ENCODE measurements at places on chromosomes 13 and 19.

DNA sequence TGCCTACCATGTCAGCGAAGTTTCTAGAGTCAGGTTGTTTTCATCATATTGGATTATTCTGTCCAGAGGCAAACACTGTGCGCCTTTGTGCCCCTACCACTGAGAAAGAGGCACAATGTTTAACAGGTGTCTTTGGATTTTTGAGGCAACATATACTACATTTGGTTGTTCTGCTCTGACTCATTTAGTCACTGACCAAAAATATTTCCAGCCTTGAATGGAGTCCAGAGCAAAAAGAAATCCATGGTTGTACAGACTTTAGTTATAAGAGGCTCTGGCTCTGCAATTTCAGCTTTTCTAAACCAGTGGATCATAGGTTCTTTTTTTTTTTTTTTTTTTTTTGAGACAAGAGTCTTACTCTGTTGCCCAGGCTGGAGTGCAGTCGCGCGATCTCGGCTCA, 35.7 kb downstream of the LACC1 start:
- DNase-seq: no peak

- DNase-seq: no peak
Measured at GRCh38 chr19:29841209-29841558, 29.4 kb downstream of the CCNE1 start.

DNA sequence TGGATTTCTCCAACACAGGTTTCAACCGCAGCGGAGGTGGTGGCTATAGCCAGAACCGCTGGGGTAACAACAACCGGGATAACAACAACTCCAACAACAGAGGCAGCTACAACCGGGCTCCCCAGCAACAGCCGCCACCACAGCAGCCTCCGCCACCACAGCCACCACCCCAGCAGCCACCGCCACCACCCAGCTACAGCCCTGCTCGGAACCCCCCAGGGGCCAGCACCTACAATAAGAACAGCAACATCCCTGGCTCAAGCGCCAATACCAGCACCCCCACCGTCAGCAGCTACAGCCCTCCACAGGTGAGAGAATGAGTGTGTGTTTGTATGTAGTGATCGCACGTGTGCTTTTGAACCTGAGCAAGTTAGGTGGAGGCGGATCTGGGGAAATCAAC, 6.0 kb upstream of the CCDC97 start:
- no peak for DNase-seq

DNA sequence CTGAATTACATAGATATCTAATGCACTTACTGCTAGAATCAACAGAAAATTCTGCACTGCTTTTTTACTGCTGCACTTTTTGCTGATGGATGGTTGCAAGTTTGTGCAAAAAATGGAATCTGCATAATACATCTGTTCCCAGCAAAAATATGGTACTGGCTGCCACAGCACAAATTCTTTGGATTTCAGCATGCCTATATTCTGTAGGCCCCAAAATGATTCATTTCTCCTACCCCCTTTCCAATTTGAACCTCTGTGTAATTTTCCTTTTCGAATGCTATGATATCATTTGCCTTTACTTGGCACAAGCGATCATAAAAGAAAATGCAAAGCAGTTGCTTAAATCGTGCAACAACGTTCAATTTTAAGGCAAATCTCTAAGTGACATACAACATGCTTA, 524.2 kb upstream of the NBEA start:
- no peak for DNase-seq

DNA sequence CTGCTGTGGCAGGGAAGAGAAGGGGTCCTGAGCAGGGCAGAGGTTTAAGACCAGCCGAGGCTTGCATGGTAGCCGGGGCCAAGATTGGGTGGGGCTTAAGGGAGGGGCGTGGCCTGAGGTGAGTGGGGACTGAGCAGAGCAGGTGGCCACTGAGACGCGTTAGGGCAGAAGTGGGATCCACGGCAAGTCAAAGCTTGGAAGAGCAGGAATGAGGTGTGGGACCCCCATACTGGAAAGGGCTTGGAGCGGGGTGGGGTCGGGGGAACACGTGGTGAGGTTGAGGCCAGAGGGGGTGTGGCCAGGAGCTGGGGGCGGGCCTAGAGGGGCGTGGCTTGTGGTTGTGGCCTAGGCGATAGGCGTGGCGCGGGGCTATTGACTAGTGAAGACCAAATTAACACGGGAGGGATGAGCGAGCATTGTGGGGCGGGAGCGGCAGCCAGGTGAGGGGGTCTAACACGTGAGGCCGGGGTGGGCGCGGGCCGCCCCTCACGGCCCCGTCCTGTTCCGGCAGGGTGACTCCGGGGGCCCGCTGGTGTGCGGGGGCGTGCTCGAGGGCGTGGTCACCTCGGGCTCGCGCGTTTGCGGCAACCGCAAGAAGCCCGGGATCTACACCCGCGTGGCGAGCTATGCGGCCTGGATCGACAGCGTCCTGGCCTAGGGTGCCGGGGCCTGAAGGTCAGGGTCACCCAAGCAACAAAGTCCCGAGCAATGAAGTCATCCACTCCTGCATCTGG, 3.3 kb downstream of the CFD start:
- DNase-seq: peak; percentile 71

DNA sequence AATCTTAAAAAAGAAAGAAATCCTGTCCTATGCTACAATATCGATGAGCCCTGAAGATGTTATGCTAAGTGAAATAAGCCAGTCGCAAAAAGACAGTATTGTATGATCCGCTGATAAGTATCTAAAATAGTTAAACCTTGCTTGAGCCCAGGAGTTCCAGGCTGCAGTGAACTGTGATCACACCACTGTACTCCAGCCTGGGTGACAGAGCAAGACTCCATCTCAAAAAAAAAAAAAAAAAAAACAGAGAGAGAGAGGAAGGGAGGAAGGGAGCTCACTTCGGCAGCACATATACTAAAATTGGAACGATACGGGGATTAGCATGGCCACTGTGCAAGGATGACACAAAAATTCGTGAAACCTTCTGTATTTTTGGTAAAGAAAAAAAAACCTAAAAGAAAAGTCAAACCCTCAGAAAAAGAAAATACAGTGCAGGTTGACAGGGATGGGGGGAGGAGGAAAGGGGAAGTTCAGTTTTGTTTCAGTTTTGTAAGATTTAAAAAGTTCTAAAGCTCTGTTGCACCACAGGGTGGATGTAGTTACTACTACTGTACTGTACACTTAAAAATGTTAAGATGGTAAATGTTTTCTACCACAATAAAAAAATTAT, 8.4 kb downstream of the CLASRP start:
- DNase-seq: no peak

DNA sequence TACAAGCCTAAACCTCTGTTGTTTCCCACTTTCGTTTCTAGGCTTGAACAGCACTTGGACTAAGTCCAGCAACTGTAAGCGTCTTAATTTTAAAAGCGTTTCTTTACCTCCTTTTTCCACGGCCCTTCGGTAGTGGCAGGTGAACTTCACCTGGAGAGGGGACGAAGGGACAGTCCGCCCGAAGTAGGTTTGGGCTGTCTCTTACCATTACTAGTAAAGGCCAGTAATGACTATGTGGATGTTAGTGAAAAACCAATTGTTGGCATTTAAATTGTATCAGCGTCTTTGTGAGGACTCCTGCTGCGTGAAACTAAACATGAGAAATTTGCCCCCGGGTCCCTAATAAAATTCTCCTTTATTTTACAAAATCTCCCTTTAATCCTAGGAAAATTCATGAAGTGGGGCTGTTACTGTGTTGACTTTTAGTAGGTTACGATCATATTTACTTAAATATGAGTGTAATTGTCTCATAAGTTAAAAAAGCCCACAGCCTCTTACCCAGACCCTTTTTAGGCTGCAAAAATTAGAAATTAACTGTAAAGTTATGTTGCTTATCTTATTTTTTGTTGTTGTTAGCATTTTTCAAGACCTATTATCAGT, 983 bp downstream of the ITM2B start:
- no peak for DNase-seq

DNA sequence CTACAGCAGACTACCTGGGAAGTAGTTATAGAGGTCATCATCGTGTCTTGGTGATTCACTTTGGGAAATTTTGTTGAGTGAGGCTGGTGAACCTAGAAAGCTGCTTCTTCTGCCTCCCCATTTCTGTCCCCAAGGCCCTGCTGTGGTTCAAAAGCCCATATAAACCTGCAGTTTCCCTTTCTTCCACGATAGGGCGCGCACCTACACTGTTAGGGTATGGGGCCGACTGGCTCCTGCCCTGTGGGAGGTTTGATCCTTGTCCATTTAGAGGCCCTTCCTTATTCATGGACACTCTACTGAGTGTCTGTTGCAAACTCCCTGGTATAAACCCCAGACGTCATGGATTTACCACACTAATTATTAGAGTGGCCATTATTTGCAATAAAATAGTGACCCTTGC, 191.8 kb downstream of the GGACT start:
- no peak for DNase-seq

DNA sequence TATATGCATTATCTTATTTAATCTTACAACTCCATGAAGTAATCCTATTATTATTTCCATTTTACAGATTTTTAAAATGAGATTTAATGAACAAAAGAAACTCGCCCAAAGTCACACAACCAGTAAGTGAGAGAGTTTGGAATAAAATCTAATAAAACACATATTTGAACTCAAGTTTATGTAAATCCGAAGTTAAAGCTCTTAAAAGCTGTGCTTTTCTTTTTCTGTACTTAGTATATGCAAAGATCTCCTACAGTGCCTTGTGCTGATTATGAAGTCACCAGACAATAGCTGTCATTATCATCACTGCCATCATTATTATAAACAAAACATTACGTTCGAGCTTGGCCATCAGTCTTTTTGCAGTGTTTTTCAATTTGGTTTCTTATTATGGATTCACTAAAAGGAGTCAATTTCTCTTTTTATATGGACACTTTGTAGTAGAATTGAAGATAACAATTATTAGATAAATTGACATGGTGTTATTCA, 29.7 kb upstream of the ENOX1 start:
- no peak for DNase-seq

DNA sequence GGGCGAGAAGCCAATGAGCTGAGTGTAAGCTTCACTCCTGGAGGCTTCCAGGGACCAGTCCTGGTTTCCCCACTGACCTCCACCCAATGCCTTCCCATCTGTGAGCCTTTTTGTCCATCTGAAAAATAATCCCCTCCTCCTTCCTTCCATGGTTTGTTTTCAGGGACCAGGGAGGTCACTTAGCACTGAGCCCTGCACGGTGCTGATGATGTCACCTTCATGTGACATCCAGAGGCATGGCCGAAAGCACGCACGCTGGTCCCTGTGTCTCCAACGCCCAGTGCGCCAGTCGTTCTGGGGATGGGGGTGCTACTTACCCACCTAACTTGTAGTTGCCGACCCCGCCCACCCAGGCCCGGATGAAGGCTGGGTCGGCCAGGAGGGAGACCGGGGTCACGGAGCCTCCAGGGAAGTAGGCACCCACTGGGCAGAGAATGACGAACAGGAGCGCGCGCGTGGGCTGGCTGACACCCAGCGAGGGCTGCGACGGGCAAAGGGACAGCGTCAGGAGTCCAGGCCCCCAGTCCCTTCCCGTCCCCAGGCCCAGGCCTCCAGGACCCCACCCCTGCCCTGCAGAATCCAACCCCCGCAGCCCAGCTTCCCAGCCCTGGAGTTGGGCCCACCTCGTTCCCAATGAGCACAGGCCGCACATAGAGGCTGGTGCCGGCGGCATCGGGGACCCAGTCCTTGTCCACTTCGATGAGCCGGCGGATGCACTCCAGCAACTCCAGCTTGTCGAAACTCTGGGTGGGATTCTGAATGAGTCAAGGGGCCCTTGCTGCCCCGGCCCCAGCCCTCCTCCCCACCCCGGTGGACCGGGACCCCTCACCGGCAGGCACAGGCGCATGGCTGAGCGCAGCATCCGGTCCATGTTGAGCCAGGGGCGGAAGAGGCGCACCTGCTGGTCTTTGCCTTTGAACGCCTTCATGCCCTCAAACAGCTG, 11.2 kb downstream of the BCAT2 start:
- no peak for DNase-seq

GRCh38 chr13:100860866-100861265, 186.3 kb upstream of the TMTC4 start:
- DNase-seq: no peak

- no peak for DNase-seq
Measured at GRCh38 chr13:91351980-91352379, 4.5 kb downstream of the MIR17HG start.

GRCh38 chr13:39685652-39686051, 30.2 kb downstream of the COG6 start:
- DNase-seq: no peak

DNA sequence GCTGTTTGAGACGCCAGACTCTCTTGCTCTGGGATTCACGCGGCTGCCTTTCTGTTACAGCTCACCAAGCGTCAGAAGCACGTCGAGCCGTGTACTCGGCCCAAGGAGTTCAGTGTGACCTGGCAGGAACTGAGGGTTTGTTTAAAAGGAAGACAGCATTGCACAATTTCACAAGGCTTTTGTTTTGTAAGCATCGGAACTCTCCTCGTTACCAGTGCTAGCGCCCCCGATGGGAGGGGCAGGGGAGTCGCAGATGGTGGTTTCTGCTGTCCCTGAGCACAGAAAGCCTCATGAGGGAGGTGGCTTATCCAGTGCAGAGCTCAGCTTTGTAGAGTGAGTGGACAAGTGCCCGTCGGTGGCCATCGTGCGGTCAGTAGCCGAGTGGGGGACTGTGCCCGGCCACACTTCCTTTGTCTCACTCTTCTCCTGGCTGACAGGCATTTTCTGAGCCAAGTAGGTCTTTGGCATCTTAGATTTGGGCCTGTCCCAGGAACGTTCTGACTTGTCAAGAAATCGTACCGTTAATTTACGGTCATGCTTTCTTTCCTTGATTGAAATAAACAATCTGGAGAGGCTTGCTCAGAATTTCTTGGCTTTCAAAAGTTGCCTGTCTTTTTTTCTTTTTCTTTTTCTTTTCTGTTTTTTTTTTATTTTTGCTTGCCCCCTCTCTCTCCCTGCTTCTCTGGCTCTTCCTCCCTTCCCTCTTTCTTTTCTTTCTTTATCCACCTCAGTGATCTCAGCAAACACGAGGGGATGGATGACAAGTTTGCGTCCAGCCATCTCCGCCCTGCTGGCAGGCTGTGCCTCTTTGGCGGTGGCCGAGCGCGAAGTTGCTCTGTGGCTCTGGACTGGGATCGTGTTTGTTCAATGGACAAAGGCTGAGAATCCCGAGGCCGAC, 7.7 kb downstream of the KDM4B start:
- DNase-seq: peak; percentile 55

DNA sequence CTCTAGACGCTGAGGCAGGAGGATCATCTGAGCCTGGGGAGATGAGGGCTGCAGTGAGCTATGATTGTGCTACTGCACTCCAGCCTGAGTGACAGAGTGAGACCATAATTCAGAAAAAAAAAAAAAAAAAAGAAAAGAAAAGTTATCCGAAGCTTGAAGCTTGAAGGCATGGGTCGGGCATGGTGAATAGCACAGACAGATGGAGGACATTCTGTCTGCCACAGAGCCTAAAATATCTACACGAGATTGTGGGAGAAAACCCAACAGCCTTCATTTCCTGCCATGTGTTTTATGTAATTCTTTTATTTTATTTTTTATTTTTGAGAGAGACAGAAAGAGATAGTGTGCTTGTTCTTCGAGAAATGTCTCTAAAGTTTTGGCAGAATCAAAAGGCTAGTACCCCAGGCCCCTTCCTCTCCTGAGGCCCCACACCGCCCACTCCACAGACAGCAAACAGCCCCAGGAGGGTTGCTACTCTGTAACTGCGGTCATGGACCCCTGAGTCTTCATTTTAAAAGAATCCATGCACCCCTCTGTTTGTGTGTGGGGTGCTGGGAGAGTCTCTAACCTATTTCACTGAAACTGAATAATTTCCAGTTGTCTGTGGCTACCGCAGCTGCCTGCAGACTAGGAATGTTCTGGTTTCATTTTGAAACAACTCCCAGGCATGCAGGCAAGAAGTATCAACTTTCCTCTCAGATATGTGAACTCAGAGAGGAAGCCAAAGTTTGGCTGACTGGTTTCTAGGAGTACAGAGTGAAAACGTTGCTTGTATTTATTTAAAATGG, 38.4 kb upstream of the RCBTB2 start:
- DNase-seq: peak; percentile 39

GRCh38 chr13:85654227-85654626, 145.0 kb downstream of the SLITRK6 start:
- DNase-seq: no peak
